ENCODE measurements at places on chromosomes 6 and 20.

GRCh38 chr6:15476631-15477380, 186.0 kb downstream of the DTNBP1 start:
- no peak for DNase-seq

DNA sequence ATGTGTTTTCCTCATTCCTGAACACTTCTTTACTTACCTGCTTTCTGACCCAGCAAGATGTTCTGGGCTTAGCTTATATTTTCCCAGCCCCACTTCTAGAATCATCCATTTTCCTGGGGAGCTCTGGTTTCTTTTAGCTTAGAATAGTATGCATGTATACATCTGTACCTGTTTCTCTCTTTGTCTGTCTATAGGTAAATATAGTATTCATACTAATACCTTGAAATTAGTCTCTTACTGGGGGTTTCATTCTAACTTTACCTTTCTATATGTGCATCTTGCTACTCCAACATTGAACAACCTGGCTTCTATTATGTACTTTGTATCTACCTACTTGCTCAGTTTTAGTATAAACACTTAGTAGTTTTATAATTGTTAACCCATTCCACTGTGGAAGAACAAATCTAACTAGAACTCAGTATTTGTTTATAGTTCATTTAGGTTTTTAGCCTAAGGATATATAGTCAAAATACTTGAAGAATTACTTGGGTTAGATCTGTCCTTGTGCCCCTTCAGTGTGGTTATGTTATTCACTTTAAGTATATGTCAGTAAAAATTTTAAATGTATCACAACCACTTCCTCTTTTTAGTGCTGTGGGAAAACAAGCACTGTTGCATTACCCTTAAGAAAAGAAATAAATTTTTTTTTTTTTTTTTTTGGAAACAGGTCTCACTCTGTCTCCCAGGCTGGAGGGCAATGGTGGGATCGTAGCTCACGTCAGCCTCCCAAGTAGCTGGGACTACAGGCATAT, 54.0 kb downstream of the ASXL1 start:
- no peak for DNase-seq

GRCh38 chr20:57391439-57392301, 474 bp downstream of the RBM38 start:
- DNase-seq = peak; percentile 46

- DNase-seq = no peak
Measured at GRCh38 chr6:130105996-130106704, 87.8 kb downstream of the L3MBTL3 start.

DNA sequence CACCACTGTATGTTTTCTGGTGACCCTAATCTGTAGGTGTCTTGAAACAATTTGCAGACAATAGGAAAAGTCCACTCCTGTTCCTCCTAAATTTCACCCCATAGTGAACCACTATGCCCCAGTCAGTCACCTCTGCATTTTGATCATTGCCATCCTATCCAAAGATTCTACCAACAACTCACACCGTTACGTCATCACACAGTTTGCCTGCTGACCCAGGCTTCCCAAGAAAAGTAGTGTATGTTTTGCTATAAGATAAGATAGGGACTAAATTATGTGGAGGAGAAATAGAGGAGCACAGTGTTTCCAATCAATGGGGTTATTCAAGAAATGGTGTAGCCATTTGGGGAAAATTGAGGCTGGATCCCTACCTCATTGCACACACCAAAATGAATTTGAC, 58.8 kb downstream of the GNAS start:
- DNase-seq = no peak

- DNase-seq = no peak
Measured at GRCh38 chr6:157117431-157118095, 205.8 kb downstream of the TMEM242 start.

DNA sequence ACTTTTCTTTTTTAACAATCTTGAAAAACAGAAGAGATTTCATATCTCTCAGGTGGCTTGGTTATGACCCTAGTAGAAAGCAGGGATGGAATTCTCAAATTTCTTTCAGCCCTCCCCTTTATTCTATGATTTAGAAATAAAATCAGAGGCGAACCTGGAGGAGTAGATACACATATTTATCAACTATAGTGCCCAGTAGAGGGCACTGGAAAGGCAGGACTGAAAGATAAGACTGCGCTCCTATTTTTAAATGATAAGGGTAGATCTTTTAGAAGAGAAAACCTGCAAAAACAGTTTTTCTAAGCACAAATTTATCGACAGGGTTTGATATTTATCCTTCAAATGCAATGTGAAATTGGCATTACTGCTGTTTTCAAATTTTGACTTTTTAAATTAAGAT, 1296.6 kb downstream of the EPHA7 start:
- DNase-seq = no peak

GRCh38 chr6:42199106-42199981, 4.6 kb upstream of the GUCA1B start:
- DNase-seq = no peak

- DNase-seq = peak; percentile 54
Measured at GRCh38 chr6:29763491-29764289, 40.5 kb downstream of the HLA-F start.

- no peak for DNase-seq
Measured at GRCh38 chr20:4327956-4328355, 312.6 kb upstream of the RNF24 start.

- no peak for DNase-seq
Measured at GRCh38 chr20:40869218-40870147, 159.1 kb upstream of the TOP1 start.

- no peak for DNase-seq
Measured at GRCh38 chr6:91299544-91300491, 712.9 kb upstream of the MAP3K7 start.

GRCh38 chr20:9912858-9913434, 74.1 kb upstream of the PAK5 start:
- peak; percentile 39 for DNase-seq

DNA sequence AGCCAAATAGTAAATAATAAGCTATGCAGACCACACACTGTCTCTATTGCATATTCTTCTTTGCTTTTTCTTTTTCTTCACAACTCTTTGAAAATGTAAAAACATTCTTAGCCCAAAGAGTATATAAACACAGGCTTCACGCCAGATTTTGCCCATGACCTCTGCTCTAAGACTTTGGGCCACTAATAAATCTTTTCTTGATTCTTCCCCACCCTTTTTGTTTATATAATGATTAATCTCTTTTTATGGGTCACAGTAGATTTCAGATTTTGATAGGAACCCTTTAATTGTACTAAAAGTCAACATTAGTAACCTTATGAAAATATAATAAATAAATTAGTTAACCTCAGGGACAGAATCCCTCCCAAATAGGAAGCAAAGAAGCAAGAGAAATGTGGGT, 15.8 kb upstream of the ENPP5 start:
- no peak for DNase-seq

DNA sequence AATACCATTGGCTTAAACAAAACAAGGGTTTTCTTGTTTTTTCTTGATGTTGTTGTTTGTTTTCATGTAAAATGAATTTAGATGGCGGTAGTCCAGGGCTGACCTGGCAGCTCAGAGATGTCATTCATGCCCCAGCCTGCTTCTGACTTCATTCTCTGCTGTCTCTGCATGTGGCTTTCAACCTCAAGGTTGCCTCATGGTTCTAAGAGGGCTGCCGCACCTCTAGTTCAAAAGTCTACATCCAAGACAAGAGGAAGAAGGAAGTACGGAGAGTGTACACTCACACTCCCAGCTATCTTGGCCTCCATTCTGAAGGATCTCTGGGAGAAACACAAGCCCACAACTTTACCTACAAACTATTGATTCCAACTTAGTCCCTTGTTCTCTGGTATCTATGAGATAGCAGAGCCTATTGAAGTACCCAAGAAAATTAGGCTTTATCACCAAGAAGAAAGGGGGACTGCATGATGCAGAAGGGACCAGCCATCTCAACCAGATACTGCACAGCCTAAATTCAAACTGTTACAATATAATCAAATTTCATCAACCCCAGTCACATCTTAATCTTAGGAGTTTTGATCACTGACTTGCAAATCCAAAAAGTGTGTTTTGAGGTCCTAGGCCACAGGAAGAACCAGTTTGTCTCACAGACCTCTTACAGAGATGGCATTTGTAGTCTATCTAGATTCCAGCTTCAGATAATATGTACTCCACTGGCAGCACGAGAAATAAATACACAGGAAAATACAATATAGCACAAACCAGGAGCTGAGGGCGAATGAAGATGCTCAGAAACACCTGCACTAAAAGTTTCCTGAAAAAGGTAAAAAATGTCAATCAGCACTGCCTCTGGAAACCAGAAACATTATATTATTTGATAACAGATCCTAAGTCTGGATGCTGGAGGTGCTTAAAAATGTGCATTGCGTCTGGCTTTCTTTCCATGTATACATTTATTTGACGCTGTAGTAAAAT, 866 bp upstream of the BTN3A3 start:
- no peak for DNase-seq

GRCh38 chr6:105691081-105691480, 288.2 kb upstream of the PREP start:
- DNase-seq = no peak

DNA sequence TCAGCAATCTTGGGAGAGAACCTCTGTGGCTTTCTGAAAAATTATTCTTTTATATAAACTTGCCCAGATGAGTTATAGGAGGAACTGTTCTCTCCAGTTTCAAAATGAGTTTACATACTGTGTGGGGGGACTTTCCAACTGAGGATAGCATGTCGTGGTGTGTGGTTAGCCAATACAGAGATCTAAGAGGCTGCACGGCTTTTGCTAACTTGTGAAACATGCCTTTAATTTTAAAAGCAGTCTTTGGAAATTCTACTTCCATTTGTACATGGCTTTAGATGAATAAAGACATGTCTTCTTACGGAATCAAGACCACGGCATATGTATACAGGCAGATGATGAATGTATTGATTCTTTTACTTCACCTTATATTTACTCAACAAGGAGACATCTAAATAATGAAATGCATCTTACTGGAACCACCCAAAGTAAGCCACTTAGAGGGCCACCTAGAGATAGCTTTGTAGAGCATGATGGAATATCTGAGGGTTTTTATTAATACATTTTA, 39.8 kb downstream of the HIVEP1 start:
- DNase-seq = no peak

GRCh38 chr20:47319517-47320252, 36.8 kb downstream of the ZMYND8 start:
- DNase-seq = peak; percentile 89

- DNase-seq = no peak
Measured at GRCh38 chr6:135817035-135817434, 34.5 kb upstream of the PDE7B start.

- no peak for DNase-seq
Measured at GRCh38 chr6:7996538-7997111, 67.6 kb downstream of the BLOC1S5 start.

DNA sequence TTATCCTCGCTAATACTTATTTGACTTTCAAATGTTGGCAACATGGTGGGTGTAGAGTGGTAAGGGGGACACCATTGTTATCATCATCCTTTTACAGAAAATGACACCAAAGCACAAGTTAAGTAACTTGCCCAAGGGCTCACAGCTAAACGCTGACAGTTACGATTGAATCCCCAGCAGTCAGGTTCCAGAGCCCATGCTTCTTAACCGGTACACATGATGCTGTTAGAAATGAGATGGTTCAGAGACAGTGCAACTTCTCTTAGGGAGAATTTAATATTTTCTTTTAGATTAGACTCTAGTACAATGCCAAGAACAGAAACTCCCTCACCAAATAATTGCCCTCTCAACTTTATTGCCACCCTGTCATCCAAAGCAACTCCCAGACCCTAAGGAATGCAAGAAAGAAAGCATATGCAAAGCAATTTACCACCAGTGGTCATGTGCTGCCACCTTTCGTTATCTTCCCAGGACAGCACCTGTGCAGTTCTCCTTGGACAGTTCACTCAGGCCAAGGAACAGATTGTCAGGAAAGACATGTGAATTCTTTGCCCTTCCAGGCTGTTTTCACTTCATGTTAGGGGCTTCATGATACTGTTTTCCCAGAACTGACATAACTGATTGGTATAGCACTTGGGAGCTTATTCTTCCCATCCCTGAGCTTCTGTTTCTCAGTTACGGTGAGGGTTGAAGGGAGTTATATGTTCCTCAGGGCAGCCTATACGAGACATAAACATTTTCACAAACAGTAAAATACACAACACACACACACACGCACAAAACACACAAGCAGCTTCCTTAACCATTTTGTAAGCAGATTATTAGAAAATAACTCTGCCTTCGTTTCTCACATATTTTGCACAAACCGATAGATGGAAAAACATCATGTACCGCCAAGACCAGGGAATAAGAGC, 5.1 kb downstream of the HLA-DMA start:
- peak; percentile 54 for DNase-seq

DNA sequence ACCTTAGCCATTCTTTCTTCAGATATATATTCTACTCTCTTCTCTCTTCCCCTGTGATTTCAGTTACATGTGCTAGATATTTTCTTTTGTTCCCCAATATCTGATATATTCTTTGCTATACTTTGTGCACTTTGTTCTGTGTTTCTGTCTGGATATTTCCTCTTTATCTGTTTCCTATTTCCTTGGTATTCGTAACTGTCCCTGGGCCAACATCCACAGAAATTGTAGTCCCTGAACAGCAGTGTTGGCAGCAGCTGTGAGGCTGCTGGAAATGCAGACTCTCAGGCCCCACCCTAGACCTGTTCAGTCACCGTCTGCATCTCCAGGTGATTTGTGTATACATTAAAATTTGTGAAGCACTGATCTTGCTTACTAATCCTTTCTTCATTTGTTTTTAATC, 522.9 kb upstream of the SOX4 start:
- no peak for DNase-seq

DNA sequence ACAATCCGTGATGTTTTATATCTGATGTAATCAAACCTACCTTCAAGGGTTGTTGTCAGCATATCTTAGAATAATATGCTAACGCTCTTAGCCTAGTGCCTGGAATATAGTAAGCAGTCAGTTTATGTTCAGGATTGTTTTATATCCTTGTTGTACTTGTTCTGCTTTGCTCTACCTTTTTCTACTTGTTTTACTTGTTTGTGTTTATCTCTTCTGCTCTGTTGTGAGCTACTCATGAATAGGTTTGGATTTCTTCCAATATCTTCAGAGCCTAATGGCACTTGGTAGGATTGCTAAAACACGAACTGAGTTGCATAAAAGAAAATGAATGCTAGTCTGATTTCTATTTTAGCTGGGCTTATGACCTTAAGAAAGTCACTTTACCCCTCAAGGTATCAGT, 40.1 kb downstream of the DNAH8 start:
- DNase-seq = peak; percentile 42

- DNase-seq = no peak
Measured at GRCh38 chr6:128742900-128743299, 140.0 kb upstream of the LAMA2 start.

DNA sequence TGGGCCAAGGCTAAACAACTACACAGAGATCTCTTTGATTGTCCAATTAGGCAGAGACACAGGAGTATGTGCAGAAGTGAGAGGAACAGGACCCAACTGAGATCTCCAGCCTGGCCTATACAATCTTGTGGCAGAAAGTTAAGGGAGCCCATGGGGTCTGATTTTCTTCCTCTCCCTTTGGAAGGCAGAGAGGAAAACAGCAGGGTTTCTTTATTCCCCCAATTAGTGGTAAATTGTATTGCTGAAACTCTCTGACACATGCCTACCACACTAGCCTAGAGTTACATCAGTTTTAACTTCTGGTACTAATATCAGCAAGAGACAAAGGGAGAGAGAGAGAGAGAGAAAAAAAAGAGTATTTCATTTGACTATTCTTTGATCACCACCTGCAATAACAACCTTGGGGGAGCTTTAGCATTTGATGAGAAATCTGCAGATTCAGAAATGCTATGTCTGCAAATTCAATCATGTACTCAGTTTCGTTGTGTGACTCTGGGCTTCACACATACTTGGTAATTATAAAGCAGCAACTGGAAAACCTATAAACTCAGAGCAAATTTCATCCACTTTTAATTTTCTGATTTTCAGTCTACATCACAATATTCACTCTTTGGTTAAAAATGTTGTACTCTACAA, 260.3 kb upstream of the SPTLC3 start:
- DNase-seq = no peak

All from RWPE1 (cell line).